ENCODE measurements at places on chromosomes 5 and 9. TPM values are rescaled to one million over a fixed set of nuclear protein-coding genes. Genes with fewer than 3 reads are reported as not detected.

The SEMA4D gene
- 3.4 TPM for total RNA-seq

The SETX gene
- total RNA-seq = 68.8 TPM

The PCDHA10 gene
- 0.56 TPM for total RNA-seq

The IL9 gene
- not detected for total RNA-seq

The PCDHGA5 gene
- total RNA-seq = 1.2 TPM
